ENCODE measurements at places on chromosomes 7 and 10.
A peak's percentile ranks its signal among the peaks of the same experiment; 100 is the strongest.

DNA sequence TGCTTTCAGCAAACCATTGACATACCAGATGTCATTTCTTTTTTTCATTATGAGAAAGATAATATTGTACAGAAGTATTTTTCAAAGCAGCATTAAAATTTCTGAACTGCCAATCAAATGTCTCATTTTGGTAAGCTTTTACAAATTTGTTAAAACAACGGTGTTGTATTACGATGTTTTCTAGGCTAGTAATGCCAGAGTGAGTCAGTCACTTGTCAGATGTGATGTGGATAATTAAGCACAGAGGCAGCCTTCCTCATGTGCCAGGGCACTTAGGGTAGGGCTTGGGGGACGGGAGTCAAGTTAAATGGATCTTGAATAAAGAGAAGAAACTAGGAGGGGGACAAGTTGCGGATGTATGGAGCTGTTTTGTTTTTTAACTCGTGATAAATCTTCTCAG is 10.1 kb downstream of the PSTK start:
- no peak for DNase-seq

GRCh38 chr10:117298219-117298618 is 57.3 kb downstream of the SLC18A2 start:
- DNase-seq = no peak

GRCh38 chr7:30176463-30177109 is 41.8 kb downstream of the MTURN start:
- DNase-seq = no peak

- no peak for DNase-seq
Measured at GRCh38 chr7:43441231-43442130, 141.4 kb upstream of the STK17A start.

- no peak for DNase-seq
Measured at GRCh38 chr10:77700086-77700485, 62.5 kb upstream of the KCNMA1 start.

DNA sequence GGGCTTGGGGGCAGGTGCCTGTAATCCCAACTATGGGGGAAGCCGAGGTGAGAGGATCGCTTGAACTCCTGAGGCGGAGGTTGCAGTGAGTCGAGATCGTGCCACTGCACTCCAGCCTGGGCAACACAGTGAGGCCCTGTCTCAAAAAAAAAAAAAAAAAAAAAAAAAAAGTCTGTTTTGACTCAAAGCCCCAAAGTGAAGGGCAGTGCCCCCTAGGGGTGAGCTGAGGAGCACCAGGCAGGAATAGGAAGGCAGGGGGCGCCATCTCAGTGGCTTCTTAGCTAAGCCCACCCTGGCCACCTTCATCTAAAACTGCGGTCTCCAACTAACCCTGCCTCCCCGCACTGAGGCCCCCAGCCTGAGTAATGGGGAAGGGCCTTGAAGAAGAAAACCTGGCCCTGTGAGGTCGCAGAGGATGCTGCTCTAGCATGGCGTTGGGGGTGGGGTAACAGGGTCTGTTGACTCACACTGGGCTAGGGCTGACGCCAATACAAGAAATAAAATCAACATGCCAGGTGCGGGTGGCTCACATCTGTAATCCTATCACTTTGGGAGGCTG is 9.8 kb downstream of the PODXL start:
- DNase-seq = no peak

- no peak for DNase-seq
Measured at GRCh38 chr10:112262546-112262945, 20.7 kb upstream of the TECTB start.

DNA sequence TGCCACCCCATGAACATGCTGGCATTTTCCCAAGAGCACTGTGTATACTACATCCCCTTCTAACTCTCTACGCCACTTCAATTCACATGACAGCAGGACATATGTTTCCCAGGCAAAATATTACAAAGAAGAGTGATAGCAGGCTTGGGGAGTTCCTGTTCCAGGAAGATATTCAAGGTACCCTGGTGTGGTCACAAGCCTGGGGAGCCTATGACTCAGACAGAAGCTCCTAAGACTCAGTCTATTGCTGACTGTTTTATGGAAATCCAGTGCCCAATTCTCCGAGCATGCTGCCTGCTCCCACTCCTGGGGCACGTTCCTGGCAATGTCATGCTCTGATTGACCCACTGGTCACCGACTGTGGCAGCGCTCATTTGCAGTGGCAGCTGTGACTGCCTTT is 23.5 kb upstream of the ABLIM1 start:
- DNase-seq = no peak

DNA sequence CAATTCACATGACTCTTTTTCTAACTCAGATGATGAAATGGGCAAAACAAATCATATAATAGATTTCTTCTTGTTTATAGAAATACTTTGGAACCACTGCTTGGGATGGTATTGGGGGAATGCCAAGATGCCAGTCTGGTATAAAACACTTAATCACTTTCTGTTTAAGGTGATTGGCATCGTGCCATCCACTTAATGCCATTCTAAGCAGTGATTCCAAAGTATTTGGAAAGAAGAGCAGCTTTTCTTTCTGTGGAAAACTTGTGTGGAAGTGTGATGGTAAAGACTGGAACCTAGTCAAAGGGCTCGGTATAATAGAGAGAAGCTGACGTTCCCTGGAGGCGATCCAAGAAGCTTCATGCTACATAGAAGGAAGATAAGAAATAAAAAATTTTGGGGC is 120.6 kb downstream of the TMEM26 start:
- DNase-seq = no peak

GRCh38 chr7:824664-825063 is 7.6 kb upstream of the SUN1 start:
- no peak for DNase-seq

- peak; percentile 90 for DNase-seq
Measured at GRCh38 chr10:3048119-3049019, 19.0 kb upstream of the PFKP start.

DNA sequence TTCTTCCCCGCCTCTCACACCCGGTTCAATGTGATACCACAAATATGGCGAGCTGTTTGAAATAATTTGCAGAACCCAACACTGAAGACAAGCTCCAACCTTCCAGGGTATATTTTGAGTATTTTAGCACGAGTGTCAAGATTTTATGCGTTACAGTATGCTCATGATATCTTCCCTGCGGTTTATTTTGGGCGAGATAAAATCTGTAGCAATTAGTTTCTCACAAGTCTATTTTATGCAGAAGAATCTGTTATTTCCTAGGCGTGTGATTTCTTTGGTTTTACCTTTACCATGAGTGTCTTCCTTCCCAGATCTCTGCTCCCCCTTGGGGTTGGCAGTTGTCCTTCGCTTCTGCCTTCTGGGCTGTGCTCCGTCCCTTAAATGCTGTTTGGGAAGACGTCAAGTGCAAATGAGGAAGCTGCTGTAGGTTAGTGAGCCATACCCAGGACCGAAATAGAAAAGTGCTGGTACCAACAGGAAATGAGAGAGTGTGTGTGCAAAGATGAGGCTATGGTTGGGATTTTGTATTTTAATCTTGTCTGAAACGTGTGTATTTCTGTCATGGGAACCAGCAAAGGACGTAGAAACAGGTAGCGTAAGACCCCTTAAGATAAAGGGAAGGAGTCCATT is 299.8 kb downstream of the KLF6 start:
- no peak for DNase-seq

GRCh38 chr10:7545261-7545660 is 121.5 kb downstream of the ITIH5 start:
- no peak for DNase-seq

GRCh38 chr7:139697056-139697455 is 80.7 kb downstream of the HIPK2 start:
- no peak for DNase-seq

DNA sequence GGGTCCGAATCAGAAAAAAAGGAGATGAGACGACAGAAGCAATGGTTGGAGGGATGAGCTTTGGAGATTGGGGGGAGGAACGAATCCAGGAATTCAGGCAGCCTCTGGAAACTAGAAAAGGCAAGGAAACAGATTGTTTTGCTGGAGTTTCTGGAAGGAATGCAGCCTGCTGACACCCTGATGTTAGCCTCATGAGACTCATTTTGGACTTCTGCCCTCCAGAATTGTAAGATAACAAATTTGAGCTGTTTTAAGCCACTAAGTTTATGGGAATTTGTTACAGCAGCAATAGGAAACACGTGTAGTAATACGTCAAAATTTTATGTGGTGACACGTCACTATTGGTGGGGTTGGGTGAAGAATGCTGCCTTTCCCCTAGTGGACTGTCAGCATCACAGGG is 25.6 kb upstream of the NPS start:
- no peak for DNase-seq

DNA sequence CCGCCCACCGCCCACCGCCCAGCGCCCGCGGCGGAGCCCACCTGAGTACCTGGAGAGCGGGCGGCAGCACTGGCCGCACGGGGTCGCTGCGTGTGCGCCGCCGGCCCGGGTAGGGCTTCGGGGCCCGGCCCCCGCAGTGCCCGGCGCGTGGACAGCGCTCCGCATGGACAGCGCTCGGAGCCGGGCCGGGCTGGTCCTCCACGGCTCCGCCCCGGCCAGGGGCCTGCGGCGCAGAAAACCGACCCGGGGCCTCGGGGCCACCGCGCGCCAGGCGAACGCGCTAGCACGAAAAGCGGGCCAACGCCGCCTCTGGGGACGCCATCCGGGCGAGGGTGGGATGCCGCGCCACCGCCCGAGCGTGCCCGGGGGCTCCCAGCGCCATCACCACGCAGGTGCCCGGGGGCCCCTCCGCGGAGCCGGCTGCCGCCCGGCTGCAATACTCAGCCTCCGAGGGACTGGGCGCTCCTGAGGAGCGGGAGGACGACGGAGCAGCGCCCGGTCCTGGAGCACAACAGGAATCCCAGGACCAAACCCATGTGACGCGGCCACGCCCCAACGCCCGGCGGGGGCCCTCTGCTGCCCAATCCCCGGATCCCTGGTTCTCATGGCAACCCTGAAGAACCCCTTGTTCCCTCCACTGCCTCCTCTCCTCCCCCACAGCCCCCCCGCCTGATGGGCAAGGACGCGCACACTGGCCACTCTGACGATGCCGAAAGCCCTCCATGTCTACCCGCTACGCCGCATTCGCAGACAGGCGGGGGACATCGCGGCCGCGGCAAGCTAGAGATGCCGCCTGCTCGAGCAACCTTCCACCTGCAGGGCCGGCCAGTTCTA is at the start of gene GRB10:
Gene GRB10, minus strand, starts transcription at position 522 of the 834 bp plus-strand sequence. CDS start 50,574 bp downstream, outside the sequence.
- no peak for DNase-seq

DNA sequence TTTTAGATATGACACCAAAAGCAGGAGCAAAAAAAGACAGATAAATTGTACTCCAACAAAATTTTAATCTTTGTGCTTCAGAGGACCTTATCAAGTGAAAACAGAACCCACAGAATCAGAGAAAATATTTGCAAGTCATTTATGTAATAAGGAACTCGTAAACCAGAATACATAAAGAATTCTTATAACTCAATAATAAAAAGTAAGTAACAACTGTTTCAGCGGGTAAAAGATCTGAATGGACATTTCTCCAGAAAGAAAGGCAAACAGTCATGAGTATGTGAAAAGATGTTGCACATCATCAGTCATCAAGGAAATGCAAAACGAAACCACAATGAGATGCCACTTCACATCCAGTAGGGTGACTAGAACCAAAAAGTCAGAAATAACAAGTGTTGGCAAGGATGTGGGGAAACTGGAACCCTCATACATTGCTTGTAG is 167.7 kb upstream of the KCTD7 start:
- no peak for DNase-seq

- DNase-seq = peak; percentile 9
Measured at GRCh38 chr7:5012985-5013384, 32.7 kb upstream of the RBAK start.

DNA sequence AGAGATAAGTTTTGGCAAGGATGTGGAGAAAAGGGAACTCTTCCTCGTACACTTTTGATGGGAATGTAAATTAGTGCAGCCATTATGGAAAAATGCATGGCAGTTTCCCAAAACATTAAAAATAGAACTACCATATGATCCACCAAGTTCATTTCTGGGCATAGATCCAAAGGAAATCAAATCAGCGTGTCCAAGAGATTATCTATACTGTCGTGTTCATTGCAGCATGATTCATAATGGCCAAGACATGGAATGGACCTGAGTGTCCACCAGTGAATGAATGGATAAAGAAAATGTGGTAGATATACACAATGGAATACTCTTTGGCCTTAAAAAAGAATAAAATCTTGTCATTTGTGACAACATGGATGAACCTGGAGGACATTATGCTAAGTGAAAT is 70.3 kb upstream of the RSU1 start:
- no peak for DNase-seq

GRCh38 chr10:29840516-29841276 is 205.9 kb upstream of the SVIL start:
- no peak for DNase-seq

- no peak for DNase-seq
Measured at GRCh38 chr10:97851341-97852001, 1.8 kb downstream of the GOLGA7B start.

DNA sequence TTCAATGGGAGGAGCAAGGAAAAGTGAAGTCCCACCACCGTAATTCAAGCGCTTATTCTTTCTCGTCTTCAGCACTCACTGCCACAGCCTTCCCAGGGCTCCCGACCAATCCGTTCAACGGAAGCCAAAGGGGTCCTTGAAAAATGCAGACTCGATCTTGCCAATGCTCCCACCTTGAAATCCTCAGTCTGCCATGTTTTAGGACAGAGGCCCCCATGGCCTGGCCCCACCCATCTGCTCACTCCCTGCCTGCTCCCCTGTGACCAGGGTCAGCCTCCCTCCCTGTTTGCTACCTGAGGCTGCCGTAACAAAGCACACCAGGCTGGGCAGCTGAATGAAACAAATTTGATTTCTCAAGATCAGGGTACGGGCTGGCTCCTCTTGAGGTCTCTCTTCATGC is 3.0 kb upstream of the DNAAF5 start:
- no peak for DNase-seq

GRCh38 chr10:98748298-98748697 is 301.6 kb upstream of the HPS1 start:
- no peak for DNase-seq

DNA sequence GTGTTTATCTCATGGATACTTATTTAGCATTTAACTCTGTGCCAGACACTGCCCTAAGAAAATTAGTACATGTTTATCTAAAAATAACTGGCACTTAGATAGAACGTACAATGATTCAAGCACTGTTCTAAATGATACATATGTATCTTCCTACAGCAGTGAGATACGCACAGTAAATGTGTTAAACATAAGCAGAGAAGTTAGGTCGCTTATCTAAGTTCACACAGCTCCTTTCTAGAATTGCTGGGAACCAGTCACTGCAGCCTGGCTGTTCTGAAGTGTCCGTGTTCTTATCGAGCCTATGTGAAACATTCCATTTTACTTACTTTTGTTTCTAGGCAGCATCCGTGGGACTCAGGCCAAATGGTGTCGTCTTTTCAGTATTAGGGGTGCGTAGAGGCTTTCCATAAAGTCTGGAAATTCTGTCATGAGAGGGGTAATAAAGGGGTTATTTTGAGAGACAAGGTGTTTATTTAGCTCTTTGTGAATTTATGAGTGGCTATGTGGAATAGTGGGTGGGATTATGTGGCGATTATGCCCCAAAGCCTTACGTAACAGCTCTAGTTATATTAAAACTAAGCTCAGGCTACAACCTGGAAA is 186.9 kb downstream of the SND1 start:
- DNase-seq = no peak

GRCh38 chr10:133422807-133423771 is 1.3 kb downstream of the SPRN start:
- peak; percentile 64 for DNase-seq

- no peak for DNase-seq
Measured at GRCh38 chr10:107159871-107160270, 4.6 kb downstream of the SORCS1 start.
